G401 (cell line): ENCODE measurements at places on chromosomes 1 and 21. TPM values are rescaled to one million over a fixed set of nuclear protein-coding genes. Genes with fewer than 3 reads are reported as not detected.

Gene HSF2BP
- 5.3 and 9.1 TPM in 2 replicates for total RNA-seq

Gene RAVER2
- total RNA-seq: 20.5 and 21.2 TPM in 2 replicates

Gene BLACAT1
- 1.7 and 1.8 TPM in 2 replicates for total RNA-seq

Gene RIIAD1
- total RNA-seq: not detected in 2 replicates
